ENCODE measurements at places on chromosomes 2 and 18.

GRCh38 chr2:137708311-137708710 lies 256.0 kb upstream of the HNMT start:
- no peak for DNase-seq

GRCh38 chr2:46964835-46965560 lies 49.4 kb upstream of the MCFD2 start:
- no peak for DNase-seq

GRCh38 chr2:110871637-110872036 lies 139.3 kb downstream of the ACOXL start:
- no peak for DNase-seq

- DNase-seq: no peak
These were observed 38.3 kb upstream of the PTPN4 start for GRCh38 chr2:119721462-119721861.

DNA sequence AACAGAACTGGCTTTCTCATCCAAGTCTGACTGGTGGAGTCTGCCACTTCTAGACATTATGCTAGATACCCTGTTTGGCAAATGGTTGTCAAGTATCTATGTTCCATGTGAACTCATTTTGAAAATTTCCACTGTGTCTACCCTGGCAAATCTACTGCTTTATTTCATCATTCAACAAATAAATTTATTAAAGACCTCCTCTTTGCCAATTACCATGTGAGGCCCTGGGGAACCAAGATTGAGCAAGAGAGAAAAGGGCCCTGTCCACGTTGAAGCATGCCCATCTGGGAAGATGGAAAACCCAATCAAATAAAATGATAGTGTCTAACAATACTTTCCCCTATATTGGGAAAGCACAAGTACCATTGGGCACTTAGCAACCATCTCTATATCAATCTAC lies 582.4 kb downstream of the IRS1 start:
- no peak for DNase-seq

- DNase-seq: no peak
These were observed 1.7 kb downstream of the EN1 start for GRCh38 chr2:118845522-118846441.

- peak; percentile 29 for DNase-seq
These were observed 294.5 kb upstream of the NT5C1B start for GRCh38 chr2:18883616-18884456.

- no peak for DNase-seq
These were observed 250.7 kb downstream of the SATB2 start for GRCh38 chr2:199207011-199207410.

- DNase-seq: peak; percentile 57
These were observed 158.8 kb upstream of the SLC39A10 start for GRCh38 chr2:195498176-195498575.
